ENCODE measurements at places on chromosomes 12 and 14.

- no peak for DNase-seq
Measured at GRCh38 chr14:61343991-61344405, 22.6 kb downstream of the PRKCH start.

DNA sequence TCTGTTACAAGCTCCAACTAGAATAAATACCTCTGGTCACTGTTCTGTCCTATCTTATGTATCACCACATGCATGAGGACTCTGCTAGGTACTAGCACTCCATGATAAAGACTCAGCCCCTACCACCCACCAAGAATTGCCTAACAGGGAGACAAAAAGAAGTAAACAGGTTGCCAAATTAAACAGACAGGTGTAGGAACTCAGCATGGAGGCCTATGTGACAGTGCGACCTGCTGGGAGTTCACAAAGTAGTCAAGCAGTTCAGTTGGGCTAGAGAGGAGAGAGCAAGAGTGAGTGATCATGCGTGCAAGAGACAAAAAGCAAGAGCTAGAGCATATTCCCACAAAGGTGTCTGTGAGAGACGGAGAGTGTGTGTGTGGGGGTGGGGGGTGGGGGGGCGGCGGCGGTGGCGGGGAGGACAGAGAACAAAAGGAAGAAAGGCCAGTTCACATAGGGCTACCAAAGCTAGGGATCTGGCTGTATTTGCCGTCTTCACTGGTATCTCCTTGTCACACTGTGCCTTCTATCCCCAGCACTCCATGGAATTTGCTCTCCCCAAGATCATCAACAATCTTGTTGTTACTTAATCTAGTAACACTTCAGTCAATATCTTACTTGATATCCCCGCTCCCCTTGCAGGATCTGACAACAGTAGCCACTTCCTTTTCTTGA is 81.2 kb downstream of the SPPL3 start:
- no peak for DNase-seq

DNA sequence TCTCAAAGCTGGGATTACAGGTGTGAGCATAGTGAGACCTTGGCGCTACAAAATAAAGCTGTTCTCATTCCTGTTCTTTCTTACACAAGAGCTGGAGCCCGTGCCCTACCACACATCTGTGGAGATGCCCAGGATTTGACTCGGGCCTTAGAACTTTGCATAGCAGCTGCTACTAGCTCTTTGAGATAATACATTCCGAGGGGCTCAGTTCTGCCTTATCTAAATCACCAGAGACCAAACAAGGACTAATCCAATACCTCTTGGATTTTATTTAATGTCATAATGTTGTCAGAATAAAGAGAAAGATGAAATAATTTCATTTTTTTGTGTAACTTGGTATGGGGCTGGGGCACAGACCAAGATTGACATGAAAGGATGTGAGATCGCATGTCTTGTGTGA is 7.6 kb downstream of the PNP start:
- DNase-seq, result no peak

- no peak for DNase-seq
Measured at GRCh38 chr12:111635524-111635923, 36.4 kb upstream of the ATXN2 start.

GRCh38 chr12:57039016-57039798 is 10.7 kb downstream of the MYO1A start:
- DNase-seq, result no peak

GRCh38 chr14:69154779-69155178 is 1.9 kb upstream of the DCAF5 start:
- DNase-seq, result no peak

Data from LoVo (cell line).